Panc1 (cell line): ENCODE measurements at places on chromosomes 4 and X.

DNA sequence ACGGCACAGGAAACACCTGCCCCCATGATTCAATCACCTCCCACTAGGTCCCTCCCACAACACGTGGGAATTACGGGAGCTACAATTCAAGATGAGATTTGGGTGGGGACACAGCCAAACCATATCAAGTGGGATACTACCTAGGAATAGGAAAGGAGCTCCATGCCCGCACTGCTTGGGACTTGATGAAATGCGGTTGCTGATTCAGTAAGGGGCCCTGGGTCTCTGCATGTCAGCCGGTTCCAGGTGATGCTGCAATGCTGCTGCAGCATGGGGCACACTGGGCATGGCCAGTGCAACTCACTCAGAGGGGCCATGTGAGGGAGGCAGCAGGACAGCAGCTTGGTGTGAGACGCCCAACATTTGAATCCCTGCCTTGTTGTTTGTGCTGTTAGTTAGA is 34.0 kb upstream of the MSX1 start:
- no peak for DNase-seq

DNA sequence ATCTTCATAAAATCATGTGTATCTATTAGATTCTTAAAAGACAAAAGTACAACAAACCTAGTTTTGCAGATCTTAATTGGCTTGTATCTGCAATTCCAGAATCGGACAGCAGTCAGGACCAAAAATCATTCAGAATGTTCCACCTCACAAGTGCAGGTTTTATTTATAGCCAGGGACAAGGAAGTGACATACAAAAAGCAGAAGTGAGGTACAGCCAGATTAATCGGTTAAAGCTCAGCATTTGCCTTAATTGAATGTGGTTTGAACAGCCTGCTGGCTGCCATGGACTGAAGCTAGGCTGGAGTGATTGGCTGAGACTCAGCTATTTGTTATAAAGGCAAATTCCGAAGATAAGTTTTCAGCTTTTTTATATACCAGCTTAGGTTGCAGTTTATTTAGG is 932.6 kb downstream of the C4orf33 start:
- DNase-seq, result no peak

DNA sequence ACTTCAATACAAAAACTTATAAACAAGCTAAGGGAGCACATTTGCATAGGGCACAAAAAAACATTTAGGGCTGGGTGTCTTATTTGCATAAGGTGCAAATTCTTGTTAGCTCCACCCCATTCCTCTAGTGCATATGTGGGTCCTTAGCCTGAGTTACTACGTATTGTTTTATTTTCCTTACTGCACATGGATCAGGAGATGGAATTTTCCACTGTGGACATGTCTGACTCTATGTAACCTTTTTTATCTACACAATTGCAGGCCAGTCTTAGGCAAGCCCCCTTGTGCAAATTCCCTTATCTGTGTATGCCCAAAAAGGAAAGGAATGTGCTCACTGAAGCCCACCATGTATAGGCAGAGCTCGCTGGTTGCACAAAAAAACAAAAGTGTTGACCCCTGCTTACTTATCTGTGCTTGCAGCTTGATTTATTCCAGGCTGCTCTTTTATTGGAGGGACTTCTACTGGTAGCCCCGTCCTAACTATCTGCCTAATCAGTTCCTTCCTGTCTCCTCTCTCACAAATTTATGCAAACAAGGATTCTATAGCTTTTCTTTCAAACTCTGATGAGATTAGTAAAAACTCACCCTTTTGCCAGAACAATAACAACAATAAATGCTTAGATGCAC is 359.0 kb upstream of the MAGEB16 start:
- DNase-seq, result no peak

DNA sequence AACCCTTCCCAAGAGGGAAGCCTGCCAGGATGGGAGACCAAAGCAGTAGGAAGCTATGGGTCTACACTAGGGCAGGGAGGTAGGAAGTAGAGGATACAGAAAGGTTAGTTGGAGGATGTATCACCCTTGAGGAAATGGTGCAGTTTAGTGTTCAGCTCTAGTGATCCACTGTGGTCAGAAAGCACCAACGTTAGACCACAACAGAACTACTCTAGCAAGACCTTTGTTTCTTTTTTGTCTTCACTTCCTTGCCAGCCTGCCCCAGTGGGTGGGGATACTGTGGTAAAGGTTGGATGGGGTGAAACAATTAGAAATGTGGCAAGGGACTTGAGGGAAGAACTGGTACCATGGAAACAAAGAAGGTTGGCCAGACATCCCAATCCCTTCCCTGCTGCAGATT is 83.3 kb downstream of the DDIT4L start:
- no peak for DNase-seq

- no peak for DNase-seq
Measured at GRCh38 chrX:57573754-57574153, 18.1 kb upstream of the ZXDB start.

DNA sequence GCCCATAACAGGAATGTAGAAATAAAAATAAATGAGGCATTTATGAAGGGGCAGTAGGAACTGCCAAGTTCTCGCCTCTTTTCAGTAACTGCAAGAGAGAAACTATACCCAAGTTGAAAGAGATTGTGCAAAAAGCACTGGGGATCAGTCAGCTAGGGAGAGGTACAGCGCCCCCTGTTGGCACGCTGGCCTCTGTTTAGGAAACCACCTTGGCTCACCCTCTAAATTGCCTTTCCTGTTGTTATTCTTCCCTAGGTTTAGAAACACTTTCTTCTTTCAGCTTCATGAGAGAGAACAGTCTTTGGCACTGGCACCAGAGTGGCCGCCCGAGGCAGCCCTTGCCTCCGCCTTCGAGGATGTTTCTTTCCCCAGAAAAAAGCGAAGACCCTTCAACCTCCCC is 348.5 kb downstream of the MID1IP1 start:
- peak; percentile 12 for DNase-seq

GRCh38 chr4:74975082-74975481 is 42.2 kb downstream of the PARM1 start:
- DNase-seq, result no peak

GRCh38 chr4:171714791-171715454 is 98.3 kb upstream of the GALNTL6 start:
- no peak for DNase-seq

DNA sequence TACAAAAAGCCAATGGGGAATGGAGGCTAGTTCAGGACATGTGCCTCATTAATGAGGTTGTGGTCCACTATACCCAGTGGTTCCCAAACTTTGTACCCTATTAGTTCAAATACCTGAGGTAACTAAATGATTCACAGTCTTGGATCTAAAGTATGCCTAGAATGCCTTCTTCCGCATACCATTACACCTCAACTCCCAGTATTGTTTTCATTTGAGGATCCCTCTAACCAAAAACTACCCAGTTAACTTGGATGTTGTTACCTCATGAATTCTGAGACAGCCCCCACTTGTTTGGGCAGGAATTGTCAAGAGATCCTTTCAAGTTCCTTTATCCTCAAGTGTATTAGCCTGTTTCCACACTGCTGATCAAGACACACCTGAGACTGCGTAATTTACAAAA is 439.2 kb downstream of the PCDH10 start:
- no peak for DNase-seq
